ENCODE measurements at places on chromosomes 16 and 17.

DNA sequence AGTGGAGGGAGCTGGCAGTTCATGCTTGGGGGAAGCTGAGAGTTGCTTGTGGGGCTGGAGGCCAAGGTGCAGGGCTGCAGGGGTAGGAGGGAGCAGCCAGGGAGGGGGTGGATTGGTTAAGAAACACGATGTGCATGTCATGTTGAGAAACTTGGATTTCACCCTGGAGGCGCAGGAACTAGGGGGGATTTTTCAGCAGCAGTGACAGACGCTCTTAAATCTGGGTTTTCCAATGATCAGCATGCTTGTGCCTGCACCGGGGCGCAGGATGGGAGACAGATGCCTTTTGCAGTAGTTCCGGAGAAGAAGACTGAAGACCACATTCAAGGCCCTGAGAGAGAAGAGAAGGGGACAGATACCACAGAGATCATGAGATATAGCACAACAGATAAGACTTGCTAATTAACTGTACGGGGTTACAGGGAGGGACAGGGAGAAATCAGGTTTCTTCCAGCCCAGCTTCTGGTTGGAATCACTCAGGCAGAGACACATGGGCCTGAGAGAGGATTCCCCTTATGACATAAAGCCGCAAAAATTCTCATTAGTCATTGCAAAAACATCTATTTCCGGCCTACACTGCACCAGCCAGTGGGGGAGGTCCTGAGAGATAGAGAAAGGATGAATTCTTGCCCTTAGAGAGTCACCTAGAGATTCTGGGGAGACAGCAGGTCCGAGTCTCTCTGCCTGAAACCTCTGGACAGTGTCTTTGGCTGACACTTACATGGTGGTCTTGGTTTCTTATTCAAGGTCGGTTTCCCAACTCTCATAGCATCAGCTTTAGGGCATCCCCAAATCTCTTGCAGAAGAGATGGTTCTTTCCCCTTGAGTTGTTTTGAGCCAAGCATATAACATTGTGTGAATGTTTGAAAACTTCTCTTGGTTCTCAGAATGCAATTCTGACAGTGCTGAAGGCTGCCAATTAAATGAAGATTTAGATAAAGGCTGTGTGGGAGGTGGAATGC is 27.1 kb downstream of the CDH13 start:
- no peak for DNase-seq

- no peak for DNase-seq
These were observed 37.8 kb downstream of the YWHAE start for GRCh38 chr17:1362065-1362848.

DNA sequence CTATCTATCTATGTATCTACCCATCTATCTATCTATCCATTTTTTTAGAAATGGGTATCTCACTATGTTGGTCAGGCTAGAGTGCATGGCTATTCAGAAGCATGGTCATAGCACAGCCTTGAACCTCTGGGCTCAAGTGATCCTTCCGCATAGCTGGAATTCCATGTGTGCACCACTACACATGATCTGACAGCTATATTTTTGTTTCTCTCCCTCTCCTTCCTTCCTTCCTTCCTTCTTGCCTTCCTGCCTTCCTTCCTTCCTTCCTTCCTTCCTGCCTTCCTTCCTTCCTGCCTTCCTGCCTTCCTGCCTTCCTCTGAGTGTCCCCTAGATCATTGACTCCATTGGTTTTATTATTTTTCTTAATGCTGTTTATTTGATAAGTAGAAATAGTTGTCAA is 108.1 kb downstream of the HS3ST4 start:
- no peak for DNase-seq

- DNase-seq = no peak
These were observed 16.3 kb upstream of the MYO15B start for GRCh38 chr17:75571197-75571884.

GRCh38 chr17:27495460-27495859 is 39.2 kb downstream of the KSR1 start:
- DNase-seq = no peak

- peak; percentile 58 for DNase-seq
These were observed 31.8 kb upstream of the PRM1 start for GRCh38 chr16:11312718-11313492.

DNA sequence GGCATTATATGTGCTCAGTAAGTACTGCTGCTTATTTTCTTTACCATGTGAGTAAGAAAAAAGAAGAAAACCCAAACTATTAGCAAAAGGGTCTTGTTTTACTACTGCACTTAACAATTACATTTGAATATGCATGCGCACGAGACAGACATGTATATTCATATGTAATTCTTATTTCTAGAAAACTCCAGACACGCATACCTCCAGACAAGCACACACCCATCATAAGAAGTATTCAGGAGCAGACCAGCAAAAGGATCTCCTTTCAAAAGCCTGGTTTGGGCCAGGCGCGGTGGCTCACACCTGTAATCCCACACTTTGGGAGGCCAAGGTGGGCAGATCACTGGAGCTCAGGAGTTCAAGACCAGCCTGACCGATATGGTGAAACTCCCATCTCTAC is 7.8 kb downstream of the LRRC59 start:
- no peak for DNase-seq

DNA sequence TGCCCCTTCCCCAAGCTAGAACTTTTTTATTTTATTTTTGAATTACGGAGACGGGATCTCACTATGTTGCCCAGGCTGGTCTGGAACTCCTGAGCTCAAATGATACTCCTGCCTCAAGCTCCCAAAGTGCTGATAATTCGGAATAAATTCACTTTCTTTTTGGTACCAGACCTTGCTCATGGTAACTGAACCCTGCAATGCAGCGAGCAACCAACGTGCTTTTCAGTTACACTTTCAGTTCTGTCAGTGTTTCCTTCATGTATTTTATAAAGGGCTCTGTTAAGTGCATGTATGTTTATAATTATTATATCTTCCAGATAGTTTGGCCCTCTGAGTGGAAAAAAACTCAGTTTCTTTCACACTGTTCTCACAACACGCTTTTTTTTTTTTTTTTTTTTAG is 13.9 kb downstream of the C16orf96 start:
- no peak for DNase-seq

DNA sequence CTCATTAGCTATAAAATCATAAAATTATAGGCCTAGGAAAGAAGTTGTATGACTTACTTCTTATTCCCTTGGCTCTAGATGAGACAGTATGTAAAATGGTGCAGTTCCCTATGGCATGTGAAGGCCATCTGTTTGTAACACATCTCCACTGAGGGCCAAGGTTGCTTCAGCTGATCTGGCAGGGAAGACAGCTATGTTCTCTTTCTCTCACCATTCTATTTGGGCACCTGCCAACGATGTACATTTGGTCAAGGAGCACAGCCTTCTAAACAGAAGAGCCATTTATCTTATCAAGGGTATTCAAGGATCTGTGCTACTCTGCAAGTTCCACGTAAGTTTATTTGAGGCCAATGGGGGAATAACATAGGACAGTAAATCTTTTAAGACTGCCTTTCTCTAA is 129.8 kb upstream of the TOM1L1 start:
- no peak for DNase-seq

DNA sequence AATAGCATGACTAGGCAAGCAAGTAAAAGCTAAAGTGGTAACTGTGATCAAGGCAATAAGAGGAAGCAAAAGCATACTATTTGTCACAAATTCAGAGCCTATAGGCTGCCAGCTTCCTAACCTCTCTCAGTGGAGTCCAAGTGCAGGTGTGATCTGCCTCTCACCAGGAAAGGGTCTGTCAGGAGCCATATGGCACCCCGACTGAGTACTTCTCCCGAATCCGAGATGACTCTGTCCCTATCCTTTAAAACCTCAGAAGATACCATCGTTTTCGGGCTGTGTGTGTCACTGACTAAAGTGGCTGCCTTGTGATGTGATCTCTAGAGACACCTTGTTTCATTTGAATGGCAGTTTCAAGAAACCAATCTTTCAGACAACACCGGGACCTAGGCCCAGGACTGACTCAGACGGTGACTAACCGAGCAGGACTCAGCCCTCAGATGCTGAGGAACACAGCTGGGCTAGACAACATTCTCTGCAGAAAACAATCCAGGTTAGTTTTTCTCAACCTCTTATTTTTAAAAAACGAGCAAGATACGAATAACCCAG is 63.6 kb downstream of the SMG6 start:
- DNase-seq = no peak

DNA sequence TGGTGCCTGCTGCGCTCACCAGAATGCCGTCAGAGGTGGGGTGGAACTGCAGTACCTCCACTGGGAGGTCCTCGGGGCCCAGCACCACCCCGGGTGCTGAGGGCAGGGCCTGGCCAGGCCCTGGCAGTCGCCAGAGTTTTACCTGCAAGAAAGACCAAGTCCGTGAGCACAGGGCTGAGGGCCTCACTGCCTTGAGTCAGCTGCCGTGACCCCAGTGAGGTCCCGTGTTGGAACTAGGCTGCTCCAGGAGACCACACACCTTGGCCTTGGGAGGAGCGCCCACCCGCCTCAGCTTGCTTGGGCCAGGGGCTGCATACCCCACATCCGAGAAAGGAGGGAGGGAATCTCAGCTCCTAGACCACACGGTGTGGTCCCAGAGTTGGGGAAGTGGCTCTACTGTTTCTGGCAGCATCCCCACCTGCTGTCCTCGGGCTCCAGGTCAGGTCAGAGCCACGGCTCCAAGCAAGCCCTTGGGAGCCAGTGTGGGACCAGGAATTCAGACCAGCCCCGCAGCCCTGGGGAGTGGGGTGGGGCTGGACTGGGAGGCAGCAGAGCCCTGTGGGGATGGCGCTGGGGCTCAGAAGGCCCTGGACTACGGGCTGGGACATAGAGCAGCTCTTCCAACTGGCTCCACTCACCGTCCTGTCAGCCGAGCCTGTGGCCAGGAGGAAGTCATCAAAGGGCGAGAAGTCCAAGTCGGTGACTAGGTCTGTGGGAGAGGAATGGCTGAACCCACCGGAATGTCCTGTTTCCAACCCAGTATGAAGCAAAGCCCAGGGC is 8.7 kb downstream of the CORO7 start:
- no peak for DNase-seq

DNA sequence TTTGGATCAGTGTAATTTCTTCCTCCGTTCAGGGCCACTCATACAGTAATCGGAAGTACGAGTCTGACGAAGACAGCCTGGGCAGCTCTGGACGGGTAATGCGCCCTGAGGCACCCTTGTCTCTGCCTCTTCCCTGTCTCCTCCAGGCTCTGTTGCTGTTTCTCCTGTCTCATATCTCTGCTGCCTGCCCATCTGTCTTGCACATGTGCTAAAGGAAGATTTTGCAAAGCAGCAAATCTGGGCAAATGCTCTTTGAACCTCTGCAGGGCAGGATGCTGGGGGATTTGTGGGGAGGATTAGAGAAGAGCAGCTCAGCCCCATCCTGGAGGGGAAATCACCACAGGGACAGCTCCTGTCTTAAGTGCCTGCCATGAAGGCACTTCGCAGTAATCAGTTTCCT is 32.4 kb upstream of the POLR3E start:
- DNase-seq = no peak
